ENCODE measurements at places on chromosomes 16 and 17. TPM values are rescaled to one million over a fixed set of nuclear protein-coding genes. Genes with fewer than 3 reads are reported as not detected.

TAT gene
- not detected for total RNA-seq

PLA2G10 gene
- total RNA-seq = not detected

EPN3 gene
- total RNA-seq = 0.13 TPM

CACNG5 gene
- total RNA-seq = not detected

DYNLRB2 gene
- total RNA-seq = not detected

NFATC3 gene
- total RNA-seq = 21.0 TPM

TNP2 gene
- total RNA-seq = not detected

CDH16 gene
- total RNA-seq = not detected

CTRB2 gene
- total RNA-seq = not detected

SHISA9 gene
- total RNA-seq = not detected

CSNK1D gene
- 35.2 TPM for total RNA-seq

CDK5R1 gene
- total RNA-seq = 2.7 TPM

ZNF764 gene
- 6.9 TPM for total RNA-seq

HCRT gene
- total RNA-seq = not detected

MFSD6L gene
- total RNA-seq = not detected

FNDC8 gene
- total RNA-seq = not detected

SLC52A1 gene
- total RNA-seq = 0.69 TPM

IKZF3 gene
- not detected for total RNA-seq

RHBDF2 gene
- 46.8 TPM for total RNA-seq

PTGES3L gene
- not detected for total RNA-seq

Measured in mammary microvascular endothelial cell (primary cell).